Gastrocnemius medialis (tissue), 4 donors: ENCODE measurements at places on chromosomes 7 and 10. TPM values are rescaled to one million over a fixed set of nuclear protein-coding genes. Genes with fewer than 3 reads are reported as not detected.

The AZGP1 gene
- 2.6 TPM for total RNA-seq

The SORCS3 gene
- not detected for total RNA-seq

- DNase-seq = no peak
- peaks cover 9% of the 10 kb centered on the region for H3K36me3 ChIP-seq
- H3K27me3 ChIP-seq = no peaks in the 10 kb centered on the region
- no peak overlapping the region for H3K27ac ChIP-seq
- H3K4me3 ChIP-seq = no peak overlapping the region
Observed at GRCh38 chr10:124498056-124498455, 36.4 kb downstream of the LHPP start.

GRCh38 chr10:97067716-97068391 lies 117.9 kb downstream of the SLIT1 start:
- no peak for DNase-seq
- no peak overlapping the region for H3K4me3 ChIP-seq
- no peaks in the 10 kb centered on the region for H3K27me3 ChIP-seq

DNA sequence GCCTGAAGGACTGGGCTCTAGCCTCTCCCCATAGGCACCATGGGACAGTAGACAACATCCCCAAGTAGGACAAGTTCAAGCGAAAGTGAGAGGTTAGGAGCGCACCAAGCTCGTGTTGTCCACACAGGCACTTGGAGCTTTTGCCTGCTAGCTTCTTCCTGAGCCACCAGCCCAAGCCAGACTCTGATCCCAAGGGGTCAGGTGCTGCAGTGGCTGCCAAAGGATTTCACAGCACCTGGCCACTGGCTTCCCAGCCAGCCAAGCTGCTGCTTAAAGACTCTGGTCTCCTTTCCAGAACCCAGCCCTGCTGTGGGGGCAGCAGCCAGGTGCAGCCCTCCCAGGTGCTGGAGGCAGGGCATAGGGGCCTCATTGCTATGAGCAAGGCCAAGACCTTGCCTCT lies 33.0 kb upstream of the UNC5B start:
- H3K27ac ChIP-seq = no peak overlapping the region
- DNase-seq = peak; percentile 35
- H3K27me3 ChIP-seq = no peaks in the 10 kb centered on the region

GRCh38 chr7:92226981-92227380 lies 18.7 kb downstream of the KRIT1 start:
- H3K4me3 ChIP-seq = no peak overlapping the region
- peaks cover 68% of the 10 kb centered on the region for H3K36me3 ChIP-seq
- H3K27ac ChIP-seq = no peak overlapping the region

DNA sequence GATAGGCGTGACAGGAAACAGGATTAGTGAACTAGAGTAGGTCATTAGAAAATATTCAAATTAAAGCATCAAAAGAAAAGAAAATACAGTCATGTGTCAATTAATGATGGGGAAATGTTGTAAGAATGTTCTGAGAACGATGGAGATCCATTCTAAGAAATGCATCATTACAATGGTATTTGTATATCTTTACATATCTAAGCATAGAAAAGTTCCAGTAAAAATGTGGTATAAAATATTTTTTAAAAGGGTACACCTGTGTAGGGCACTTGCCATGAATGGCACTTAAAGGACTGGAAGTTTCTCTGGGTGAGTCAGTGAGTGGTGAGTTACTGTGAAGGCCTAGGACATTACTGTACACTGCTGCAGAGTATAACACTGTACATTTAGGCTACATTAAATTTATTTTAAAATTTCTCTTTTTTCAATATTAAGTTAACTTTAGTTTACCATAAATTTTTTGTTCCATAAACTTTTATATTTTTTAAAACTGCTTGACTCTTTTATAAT lies 282.5 kb downstream of the BMPER start:
- DNase-seq = no peak
- no peak overlapping the region for H3K27ac ChIP-seq
- no peak overlapping the region for H3K4me3 ChIP-seq
- no peaks in the 10 kb centered on the region for H3K36me3 ChIP-seq

- H3K27ac ChIP-seq = no peak overlapping the region
- H3K27me3 ChIP-seq = no peaks in the 10 kb centered on the region
- no peaks in the 10 kb centered on the region for H3K4me1 ChIP-seq
- no peak for DNase-seq
- H3K36me3 ChIP-seq = no peaks in the 10 kb centered on the region
- H3K4me3 ChIP-seq = no peak overlapping the region
Observed at GRCh38 chr7:19489162-19489820, 219.5 kb downstream of the POLR1F start.

The UPK3BL2 gene
- total RNA-seq = 3.0 TPM
